ENCODE measurements at places on chromosomes 12 and 14. TPM values are rescaled to one million over a fixed set of nuclear protein-coding genes. Genes with fewer than 3 reads are reported as not detected.

MLH3 gene
- 33.8 TPM for total RNA-seq

ARMH4 gene
- total RNA-seq = 1.4 TPM

SYNE3 gene
- total RNA-seq = 5.2 TPM

SLC6A13 gene
- total RNA-seq = 0.51 TPM

CCDC184 gene
- total RNA-seq = 0.08 TPM

IGF1 gene
- total RNA-seq = 0.24 TPM

PCED1B gene
- total RNA-seq = 2.8 TPM

CLEC1B gene
- not detected for total RNA-seq

All from myocyte (in vitro differentiated cells).